ENCODE measurements at places on chromosomes 3 and 15.

DNA sequence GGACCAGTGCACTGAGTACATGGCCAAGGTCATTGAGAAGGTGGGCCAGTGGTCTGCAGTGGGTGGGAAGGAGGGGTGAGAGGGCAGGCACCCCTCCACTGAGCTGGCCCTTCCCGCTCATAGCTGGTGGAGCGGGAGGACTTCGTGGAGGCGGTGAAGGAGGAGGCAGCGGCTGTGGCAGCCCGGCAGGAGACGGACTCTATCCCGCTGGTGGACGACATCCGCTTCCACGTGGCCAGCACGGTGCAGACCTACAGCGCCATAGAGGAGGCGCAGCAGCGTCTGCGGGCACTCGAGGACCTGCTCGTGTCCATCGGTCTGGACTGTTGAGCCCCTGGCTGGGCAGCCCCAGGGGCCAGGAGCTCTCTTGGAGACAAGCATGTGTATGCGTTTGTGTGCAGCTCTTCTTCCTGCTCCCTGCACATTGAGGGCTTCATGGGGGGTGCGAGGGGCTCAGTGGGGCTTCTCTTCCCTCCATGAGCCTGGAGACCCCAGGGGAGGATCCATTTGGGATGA is 7.5 kb downstream of the ABTB1 start:
- DNase-seq, result peak; percentile 94

DNA sequence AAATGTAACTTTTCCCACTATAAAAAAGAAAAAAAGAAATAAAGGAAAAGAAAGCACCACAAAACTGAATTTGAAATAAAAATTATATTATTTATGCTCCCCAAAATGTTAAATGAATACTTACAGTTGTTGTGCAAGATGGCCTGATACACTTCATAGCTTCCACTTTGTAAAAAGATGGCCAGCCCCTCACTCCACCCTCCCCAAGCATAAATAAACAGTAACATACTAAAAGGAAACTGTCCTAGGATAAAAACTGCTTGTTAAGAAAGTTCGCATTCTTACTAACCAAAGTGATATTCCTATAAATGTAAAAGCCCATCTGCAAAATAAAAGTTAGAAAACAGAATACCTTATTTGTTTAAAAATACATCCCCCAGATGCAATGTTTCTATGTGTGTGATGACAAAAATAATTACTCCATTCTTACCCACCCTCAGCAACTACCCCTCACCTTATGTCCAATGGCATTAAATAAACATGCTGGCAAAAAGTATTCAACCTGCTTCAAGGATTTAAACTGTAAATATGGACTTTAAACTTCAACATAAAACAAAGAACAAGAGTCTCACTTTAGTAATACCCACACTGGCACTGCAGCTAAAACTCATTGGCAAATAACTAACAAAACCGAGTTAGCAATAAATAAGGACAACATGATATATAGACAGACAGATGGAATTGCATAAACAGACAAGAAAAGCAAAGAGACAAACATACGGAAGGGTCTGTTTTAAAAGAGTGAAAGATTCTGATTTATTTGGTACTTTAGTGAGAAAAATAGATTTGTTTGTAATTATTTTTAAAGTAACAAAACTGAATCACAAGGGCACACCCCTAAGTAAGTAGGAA is 47.7 kb downstream of the ZBTB20 start:
- no peak for DNase-seq

- DNase-seq, result no peak
Measured at GRCh38 chr3:132443421-132443820, 26.1 kb downstream of the DNAJC13 start.

GRCh38 chr15:57922776-57923175 is 142.7 kb downstream of the ALDH1A2 start:
- DNase-seq, result no peak

DNA sequence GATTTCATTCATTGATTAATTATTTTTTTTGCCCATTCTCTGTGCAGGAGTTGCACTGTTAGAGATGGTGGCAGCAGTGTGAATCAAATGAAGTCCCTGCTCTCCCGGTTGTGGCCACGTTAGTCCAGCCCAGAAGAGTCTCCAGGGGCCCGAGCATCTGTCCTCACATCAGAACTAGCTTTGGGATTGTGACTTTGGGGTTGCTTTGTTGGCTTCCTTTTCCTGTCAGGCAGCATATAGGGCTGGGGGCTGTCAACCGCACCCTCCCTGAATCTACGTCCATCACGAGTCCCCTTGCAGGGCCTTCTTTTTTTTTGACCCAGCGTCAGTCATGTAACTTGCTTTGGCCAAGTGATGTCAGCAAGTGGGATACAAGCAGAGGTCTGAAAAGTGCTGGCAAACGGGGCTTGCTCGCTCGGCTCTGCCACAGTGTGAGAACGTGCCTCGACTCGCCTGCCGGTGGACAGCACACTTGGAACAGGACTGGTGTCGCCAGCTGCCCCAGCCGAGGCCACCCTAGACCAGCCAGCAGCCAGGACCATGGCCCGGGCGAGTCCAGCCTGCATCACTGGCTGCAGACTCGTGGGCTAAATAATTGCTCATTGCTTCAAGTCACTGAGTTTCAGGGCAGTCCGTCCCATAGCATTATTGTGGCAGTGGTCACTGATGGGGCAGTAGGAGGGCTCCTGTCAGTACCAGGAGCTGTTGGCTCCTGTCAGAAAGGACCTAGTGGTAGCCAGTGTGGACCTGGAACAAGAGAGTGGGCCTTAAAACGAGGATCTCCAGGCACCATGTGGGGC is 151.6 kb upstream of the MEF2A start:
- peak; percentile 48 for DNase-seq

GRCh38 chr3:45778761-45779201 is 17.6 kb downstream of the SLC6A20 start:
- no peak for DNase-seq

DNA sequence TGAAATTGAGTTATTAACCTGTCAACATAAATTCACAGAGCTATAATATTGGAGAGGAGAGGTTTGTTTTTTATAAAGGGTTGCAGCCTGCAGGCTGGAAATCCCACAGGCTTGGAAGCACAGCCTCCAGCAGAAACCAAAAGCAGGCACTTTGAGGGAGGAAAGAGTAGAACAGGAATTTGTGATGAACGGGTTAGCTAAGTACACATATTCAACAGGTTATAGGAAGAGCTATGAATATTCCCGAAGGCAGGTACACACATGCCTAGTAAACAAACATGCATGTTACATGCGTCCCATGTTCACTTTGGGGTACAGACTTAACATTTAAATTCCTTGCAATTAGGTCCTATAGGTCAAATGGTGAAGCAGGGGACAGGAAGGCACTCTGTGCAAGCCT is 25.9 kb upstream of the LIPC start:
- no peak for DNase-seq

DNA sequence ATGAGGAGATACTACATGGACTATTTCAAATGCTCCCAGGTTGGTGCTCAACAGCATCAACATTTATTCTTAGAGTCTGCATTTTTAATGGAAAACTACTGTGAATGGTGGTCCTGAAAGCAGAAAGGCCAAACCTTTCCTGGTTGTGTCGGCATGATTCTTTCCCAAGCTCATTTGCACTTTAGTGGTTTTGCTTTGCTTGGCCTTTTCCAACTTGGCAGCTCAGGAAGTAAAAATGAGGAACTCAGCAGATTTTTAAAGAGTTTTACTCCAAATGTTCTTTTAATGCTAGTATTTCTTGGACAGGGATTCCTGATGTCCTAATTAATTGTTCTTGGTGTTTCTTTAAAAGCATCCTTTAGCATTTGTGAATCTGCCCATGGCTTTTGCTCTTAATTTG is 197.4 kb downstream of the SLC9A9 start:
- DNase-seq, result no peak

DNA sequence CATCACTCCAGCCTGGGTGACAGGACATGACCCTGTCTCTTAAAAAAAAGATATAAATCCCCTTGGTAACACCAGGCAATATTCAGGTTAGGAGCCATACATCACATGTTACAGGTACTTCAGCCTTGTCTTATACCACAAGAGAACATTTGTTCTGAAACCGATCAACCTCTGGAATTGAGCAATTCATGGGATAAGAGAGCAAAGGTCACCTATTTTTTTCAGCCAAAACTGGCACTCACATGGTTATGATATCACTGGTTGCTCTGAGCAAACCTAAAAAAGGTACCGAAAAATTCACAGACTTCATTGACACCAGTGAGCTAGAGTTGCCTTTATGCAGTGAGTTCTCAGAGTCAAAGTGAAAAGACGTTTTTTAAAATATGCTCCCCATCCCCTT is 9.1 kb downstream of the SPICE1 start:
- no peak for DNase-seq

- DNase-seq, result no peak
Measured at GRCh38 chr15:58070801-58071418, 5.4 kb upstream of the ALDH1A2 start.

DNA sequence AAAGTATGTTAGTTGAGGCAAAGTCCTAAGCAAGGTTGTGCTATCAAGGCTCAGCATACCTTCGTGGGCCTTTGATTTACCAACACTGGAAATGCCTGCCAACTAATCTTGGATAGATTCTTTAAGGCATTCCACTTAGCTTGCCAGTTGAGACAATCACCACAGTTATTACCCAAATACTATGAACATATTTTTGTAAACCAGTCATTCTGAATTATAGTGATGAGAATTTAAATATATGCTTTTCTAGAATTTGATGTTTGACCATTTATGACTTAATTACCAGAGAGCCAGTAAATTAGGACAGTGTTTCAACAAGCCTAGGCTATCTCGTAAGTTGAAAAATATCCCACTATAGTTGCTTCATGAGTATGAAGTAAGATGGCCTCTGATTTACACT is 15.5 kb downstream of the TRIM59 start:
- DNase-seq, result no peak

DNA sequence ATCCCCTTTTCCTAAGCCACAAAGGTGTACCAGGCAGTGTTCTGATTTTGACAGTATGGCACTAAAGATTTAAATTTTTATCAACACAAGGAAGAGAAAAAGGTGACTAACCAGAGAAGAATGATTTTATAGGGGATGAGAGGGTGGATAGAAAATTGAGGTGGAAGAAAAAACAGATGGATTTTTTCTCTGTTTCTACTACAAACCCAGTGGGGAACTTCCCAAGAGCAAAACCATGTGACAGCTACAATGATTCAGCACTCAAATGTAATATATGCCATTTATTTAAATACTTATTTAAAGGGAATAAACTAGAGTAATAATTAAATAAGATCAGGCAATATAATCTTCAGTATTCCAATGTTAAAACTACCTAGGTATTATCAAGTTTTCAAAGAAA is 11.1 kb downstream of the DCUN1D1 start:
- DNase-seq, result no peak

GRCh38 chr15:87767516-87767915 is 489.0 kb downstream of the NTRK3 start:
- no peak for DNase-seq

- no peak for DNase-seq
Measured at GRCh38 chr3:13091898-13092611, 18.8 kb upstream of the IQSEC1 start.

GRCh38 chr3:171456765-171457606 is 3.2 kb downstream of the TNIK start:
- no peak for DNase-seq

GRCh38 chr3:9615003-9615628 is 34.2 kb upstream of the MTMR14 start:
- DNase-seq, result no peak

DNA sequence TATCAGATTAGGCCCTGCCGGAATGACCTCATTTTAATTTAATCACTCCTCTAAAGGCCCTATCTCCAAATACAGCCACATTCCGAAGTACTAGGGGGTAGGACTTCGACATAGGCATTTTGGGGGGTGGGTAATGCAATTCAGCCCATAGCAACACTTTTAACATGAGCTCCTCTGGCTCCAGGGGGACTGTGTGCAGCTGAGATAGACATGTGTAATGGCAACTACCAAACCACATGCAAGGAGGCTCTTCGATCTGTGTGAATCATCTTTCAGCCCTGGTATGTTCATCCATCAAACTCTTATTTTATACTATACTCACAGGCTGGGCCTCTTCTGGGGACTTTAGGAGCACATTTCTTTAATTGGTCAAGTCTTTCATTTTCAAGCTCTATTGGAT is 57.4 kb upstream of the PPARG start:
- no peak for DNase-seq

DNA sequence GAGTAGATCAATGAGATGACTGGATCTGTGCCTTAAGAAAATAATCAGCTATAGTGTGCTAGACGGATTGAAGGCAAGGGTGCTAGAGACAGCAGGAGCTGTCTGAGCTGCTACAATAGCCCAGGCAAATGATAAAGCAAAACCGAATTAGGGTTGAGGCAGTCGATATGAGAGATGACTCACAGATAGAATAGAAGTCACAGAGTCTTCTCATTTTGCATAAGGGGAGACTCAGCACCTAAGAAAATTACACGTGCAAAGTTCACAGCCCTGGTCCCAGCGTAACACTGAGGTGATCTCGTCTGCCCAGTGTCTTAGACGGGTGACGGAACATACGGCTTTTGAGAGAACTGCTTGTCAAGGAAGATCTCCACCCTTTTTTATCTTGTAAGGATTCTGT is 11.6 kb downstream of the LPP start:
- DNase-seq, result no peak

- DNase-seq, result peak; percentile 88
Measured at GRCh38 chr15:70096215-70097062, 1.3 kb downstream of the TLE3 start.
